ENCODE measurements at places on chromosomes 16 and 17.

DNA sequence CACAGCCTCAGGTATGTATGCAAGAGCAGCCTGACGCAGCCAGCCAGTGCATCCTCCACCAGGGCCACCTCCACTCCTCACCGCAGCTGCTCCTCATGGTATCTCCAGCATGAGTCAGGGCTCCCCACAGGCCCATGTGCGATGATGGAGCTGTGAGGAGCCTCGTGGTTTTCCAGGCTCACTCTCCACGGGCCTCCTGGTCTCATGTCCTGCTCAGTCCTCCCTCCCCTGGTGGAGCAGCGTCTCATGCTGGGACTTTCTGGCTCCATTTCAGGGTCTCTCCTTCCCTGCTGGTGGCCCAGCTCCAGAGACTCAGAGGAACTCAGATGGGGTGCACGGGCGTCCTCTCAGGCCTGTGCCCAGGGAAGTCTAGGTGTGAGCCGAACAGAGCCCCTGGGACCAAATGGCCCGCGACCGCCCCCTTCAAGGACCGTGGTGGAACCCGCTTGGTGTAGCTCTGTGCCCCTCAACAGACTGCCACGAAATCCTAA, 70.4 kb downstream of the METRNL start:
- DNase-seq: no peak

DNA sequence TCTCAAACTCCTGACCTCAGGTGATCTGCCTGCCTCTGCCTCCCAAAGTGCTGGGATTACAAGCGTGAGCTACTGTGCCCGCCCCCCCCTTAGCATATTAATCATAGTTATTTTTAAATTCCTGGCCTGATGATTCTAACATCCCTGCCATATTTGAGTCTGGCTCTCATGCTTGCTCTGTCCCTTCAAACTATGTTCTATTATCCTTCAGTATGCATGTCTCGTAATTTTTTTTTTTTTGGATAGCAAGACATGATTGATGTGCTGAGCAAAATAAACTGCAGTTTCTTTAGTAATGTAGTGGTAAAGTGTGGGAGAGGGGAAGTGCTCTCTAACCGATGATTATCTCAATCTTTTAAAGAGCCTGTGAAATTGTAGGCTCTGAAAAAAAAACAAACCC, 34.3 kb upstream of the TMEM92 start:
- DNase-seq: no peak

- DNase-seq: no peak
These were observed 19.5 kb upstream of the ITGAX start for GRCh38 chr16:31335431-31335830.

- no peak for DNase-seq
These were observed 589 bp downstream of the XYLT2 start for GRCh38 chr17:50346313-50347116.

- DNase-seq: no peak
These were observed 1224.6 kb downstream of the CDH8 start for GRCh38 chr16:60811657-60812056.

DNA sequence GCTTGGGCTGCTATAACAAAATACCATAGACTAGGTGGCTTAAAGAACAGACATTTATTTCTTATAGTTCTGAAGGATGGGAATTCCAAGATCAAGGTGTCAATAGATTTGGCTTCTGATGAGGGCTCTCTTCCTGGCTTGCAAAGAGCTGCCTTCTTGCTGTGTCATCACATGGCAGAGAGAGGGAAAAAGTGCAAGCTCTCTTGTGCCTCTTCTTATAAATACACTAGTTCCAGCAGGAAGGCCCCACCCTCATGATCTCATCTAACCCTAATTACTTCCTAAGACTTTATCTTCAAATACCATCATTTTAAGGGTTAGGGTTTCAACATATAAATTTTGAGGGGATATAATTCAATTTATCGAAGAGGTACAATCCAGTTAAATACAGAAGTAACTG, 30.6 kb downstream of the ABCA9 start:
- no peak for DNase-seq

GRCh38 chr17:51765282-51766135, 393.0 kb downstream of the CA10 start:
- no peak for DNase-seq

Measured in AML-193 (cell line).